ENCODE measurements at places on chromosomes 3 and 15.

DNA sequence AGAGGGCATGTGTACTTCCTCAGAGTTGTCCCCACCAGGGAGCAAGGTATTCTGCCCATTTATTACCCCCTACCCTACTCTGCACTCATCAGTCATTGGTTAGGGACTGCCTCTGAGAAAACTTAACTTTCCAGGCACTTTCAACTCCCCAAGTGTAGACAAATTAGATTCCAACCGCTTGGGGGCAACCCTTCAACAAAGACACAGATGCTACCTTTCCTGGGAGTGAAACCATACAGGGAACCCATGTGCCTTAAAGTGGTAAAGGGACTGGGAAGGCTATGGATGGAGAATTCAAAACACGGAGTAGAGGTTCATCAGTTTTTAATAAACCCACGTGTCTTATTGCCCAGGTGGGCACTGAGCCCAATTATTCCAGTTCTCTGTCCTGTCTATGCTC, 19.4 kb upstream of the UBE2E2 start:
- DNase-seq, result no peak

GRCh38 chr3:15630646-15631350, 29.3 kb downstream of the BTD start:
- no peak for DNase-seq

GRCh38 chr3:148106062-148106461, 591.6 kb upstream of the AGTR1 start:
- DNase-seq, result no peak

DNA sequence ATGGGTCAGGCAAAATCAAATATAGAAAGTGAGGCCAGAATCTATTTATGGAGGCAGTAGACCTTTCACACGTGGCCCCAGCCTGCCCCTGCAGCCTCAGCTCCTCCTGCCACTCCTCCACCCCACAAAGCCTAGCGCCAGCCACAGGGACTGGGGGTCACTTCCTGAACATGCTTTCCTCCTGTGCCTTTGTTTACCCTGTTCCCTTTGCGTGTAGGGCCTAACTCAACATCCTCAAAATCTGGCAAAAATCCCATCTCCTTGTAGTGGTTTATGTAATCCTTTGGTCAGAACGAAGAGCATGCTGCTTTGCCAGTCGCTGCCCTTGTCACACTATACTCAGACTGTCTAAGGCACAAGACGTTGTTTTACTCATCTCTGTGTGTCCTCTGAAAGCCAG, 39.6 kb downstream of the KBTBD12 start:
- no peak for DNase-seq

GRCh38 chr3:10583798-10584708, 78.7 kb upstream of the ATP2B2 start:
- no peak for DNase-seq

DNA sequence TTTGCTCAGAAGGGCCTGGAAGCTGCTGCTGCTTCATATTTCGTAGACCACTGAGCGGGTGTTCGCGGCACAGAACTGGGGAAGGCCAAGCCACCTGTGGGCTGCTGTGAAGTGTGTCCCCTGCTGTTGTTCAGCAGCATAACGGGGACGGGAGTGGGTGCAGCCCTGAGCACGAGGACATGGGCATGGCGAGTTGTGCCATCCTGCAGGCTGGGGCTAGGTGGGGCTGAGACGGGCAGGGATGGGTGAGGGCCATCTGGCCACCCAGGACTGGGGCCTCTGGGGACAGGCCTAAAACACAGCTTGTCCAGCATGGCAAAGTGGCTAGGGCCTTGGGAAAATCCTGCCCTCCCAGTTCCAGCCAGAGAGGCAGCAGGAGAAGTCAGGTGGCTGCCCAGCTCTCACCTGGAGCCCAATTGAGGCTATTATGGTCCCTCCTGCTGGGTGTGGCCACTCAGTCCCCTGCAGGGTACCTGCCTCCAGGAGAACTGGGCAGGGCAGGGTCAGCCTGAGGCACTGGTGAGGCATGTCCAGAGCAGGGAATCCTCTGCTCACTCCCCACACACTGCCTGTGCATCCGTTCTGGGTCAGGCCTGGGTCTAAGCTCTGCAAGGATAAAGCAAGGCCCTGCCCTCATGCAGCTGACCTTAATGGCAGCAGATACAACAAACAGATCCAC, 29.5 kb downstream of the CFAP100 start:
- DNase-seq, result no peak

- no peak for DNase-seq
These were observed 92.2 kb downstream of the KLHL25 start for GRCh38 chr15:85702321-85703101.

DNA sequence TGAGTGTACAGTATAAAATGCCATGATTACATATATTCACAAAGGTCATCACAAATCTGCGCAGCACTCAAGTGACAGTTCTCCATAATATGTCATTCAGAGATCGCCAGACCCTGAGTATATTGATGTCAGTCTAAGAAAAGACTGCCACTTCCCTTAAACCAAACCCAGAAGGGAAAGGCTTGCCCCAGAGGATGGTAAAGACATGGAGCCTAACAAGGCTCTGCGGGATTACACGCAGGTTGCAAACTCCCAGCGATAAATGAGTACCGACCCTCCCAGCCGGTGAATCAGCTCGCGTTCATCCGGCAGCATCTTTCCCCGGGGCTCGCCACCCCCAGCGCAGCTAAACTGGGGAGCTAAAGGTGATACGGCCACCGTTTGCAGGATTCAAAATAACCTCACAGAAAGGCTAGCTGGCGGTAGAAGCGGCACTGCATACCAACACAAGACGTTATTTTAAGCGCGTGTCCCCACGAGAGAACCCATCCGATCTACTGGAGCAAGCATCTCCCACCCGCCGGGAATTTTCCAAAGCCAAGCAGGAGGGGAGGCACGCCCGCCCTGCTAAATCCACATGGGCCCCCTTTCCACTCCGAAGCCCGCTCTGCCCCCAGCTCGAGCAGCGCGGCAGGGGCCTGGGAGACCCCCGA, 643 bp downstream of the MYO5A start:
- no peak for DNase-seq

GRCh38 chr3:16369885-16370284, 104.9 kb downstream of the OXNAD1 start:
- DNase-seq, result no peak

- no peak for DNase-seq
These were observed 6.9 kb downstream of the RPL15 start for GRCh38 chr3:23923786-23924185.

- DNase-seq, result no peak
These were observed 640.7 kb downstream of the FHIT start for GRCh38 chr3:60610441-60611112.

DNA sequence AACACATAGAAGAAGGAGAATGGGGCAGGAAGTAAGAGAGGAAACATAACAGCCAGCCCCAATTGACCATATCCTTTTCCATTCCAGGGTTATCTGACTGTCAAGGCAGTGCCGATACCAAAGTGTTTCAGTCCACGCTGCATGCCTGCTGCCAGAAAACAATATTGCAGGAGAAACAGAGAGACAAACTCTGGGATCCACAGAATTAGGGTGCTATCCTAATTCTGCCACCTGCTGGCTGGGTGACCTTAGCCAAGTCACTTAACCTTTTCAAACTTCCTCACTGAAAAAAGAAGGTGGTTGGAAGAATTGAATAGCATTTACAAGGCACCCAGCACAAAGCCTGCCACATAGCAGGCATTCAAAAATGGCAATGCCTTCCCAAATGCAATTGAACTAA, 32.0 kb downstream of the GLB1 start:
- no peak for DNase-seq

DNA sequence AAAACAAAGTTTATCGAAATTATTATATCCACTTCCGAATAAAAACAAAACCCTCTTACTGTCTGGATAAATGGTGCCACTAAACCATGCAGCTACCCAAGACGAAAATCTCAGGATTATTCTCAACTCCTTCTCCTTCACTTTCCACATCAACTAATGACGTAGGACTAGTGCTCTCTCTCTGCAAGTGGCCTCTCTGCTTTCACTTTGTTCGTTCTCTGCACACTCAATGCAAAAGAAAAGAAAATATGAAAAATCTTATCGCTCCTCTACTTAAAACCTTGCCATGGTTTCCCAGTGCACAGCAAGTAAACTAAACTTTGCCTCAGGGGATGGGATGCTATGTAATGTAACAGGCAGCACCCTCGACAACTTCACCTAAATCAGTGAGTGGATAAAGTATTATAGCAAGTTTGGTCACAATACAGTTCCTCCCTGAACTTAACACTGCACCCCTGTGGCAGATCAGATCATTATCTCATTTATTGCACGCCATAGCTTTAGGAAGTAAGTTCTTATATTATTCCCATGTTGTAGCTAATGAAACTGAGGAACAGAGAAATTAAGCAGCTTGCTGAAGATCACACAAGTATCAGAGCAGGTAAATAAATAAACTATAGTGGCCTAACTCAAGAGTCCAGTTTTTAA, 262.7 kb upstream of the GADL1 start:
- no peak for DNase-seq

DNA sequence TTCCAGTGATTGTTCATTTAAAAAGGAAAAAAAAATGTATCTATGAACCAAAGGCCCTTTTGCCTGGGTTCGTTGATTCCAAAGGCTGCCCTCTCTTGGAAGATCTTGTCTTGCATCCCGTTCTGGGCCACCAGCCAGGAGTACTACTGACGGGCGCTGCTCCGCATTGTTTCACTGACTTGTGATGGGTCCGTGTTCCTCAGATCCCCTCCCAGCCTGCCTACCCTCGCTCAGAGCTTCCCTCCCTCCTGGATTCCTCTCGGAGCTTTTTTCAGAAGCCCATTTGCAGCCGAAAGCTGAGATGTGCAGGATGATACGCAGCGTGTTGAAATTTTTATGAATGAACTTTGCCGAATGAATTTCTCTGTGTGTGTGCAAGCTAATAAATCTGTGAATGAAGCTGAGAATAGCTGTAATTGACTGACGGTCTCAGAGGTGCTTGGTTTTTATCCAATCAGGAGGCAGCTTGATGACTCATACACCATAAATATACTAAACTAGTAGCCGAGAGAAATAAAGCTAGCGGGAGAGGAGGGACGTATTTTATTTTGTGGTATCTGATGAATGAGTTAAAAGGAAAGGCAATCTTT, at the start of gene SHC4:
Gene SHC4 (minus strand): TSS at position 396 of the 590 bp plus-strand sequence. CDS start 904 bp downstream, outside the sequence.
- peak; percentile 10 for DNase-seq

DNA sequence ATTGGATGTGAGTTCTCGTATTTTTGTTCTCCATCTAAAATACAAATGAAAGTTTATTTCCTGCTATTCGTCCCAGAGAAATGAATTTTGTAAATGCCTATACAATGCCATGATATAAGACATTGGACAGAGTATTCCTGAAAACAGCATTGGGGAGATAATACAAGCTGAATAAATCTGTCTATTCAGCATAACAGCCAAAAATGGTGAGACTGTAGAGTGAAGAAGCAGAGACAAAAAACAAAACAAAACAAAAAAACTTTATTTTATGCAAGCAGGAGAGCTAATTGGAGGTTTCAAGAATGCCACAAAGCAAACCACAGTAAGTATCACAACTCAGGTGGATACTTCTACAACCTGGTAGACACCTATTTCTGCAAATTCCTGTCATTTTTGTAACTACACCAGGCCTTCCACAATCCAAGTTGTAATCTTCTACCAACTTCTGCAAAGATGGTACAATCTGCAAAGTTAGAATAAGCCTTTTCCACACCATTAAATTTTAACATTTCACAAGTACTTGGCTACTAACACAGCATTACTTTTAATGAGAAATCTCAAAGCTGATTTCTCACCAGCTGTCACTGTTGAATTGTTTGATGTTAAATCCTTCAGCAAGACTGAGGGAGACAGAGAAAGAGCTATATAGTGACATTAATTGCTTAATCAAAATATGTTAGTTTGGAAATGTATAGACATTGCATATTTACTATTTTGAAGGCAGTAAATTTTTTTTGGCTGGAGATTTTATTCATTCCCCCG, 163.1 kb downstream of the CLSTN2 start:
- DNase-seq, result no peak

DNA sequence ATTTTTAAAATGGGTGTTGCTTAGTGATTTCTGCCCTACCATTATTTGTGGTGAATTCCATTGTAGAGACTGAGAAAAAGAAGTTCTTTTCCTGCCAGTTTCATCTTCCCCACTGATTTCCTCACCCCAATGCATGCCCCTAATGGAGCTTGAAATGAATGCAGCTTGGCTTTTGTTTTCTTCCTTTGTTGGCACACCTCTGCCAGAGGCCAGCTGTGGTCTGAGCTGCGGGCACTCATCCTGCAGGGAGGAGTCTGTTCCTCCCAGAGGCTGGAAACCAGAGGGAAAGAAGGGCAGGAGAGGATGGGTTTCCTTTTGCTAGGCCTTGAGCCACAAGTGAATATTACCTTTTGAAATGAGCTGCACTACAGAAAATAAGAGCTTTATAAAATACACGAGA, 9.3 kb upstream of the ST8SIA2 start:
- DNase-seq, result no peak

DNA sequence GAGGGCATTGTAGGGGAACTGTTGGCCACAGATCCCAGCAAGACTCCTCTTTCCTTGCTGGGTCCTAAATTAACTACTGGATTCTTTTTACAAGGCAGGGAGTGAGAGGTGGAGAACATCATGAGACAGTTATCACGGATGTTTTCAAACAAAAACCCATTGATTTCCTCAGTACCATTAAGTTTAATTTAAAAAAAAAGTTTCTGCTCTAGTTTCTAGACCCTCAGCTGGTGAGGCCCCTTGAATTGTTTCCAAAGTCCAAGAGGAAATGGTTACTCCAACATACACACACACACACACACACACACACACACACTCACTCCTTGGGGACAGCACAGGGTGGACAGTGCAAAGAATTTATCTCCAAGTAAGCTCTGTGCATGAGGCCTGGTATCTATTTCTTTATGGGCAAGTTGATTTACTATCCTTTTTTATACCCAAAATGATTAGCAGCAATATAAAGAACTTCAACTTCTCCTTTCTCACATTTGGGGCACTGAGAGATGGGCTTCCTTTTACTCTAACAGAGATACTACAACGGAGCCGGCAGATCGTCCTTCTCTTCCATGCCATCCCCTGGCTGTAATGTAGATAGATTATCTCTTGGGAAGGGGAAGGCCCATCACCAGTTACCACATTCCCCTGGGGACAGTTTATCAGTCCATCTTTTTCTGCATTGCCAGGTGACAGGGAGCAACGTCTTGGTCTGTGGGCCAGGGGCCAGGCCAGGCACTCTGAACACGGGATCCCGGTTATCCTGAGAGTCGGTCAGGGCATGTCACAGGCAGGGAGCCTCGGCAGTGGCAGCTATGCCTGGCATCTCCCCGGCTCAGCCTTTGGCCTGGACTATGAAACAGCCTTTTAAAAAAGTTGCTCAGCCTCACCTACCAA, 54.7 kb downstream of the CORO2B start:
- DNase-seq, result no peak

GRCh38 chr15:35080226-35080625, 4.9 kb downstream of the NANOGP8 start:
- DNase-seq, result no peak

GRCh38 chr3:10337323-10338163, 16.6 kb upstream of the SEC13 start:
- no peak for DNase-seq

All from stimulated activated CD4-positive, alpha-beta T cell treated with anti-CD3 and anti-CD28 coated beads, TNF-alpha, amount 100 ng/mL, for 24 hours (primary cell).